K562 (cell line): ENCODE measurements at places on chromosomes 5 and 9. TPM values are rescaled to one million over a fixed set of nuclear protein-coding genes. Genes with fewer than 3 reads are reported as not detected.

Gene DMAC1
- 71.1 and 90.3 TPM in 2 replicates for total RNA-seq

Gene GFI1B
- total RNA-seq = 73.4 and 75.7 TPM in 2 replicates

Gene QRFP
- not detected in 2 replicates for total RNA-seq

Gene PCDHGB6
- total RNA-seq = 0.11 TPM in 2 replicates

Gene PCDHB4
- not detected in 2 replicates for total RNA-seq
